ENCODE measurements at places on chromosomes 7 and 10.

GRCh38 chr10:15349112-15349511 lies 22.0 kb downstream of the FAM171A1 start:
- no peak for DNase-seq

- DNase-seq: no peak
Measured at GRCh38 chr7:141685285-141686023, 16.5 kb downstream of the DENND11 start.

GRCh38 chr7:144391823-144392255 lies 11.7 kb downstream of the NOBOX start:
- DNase-seq: no peak

DNA sequence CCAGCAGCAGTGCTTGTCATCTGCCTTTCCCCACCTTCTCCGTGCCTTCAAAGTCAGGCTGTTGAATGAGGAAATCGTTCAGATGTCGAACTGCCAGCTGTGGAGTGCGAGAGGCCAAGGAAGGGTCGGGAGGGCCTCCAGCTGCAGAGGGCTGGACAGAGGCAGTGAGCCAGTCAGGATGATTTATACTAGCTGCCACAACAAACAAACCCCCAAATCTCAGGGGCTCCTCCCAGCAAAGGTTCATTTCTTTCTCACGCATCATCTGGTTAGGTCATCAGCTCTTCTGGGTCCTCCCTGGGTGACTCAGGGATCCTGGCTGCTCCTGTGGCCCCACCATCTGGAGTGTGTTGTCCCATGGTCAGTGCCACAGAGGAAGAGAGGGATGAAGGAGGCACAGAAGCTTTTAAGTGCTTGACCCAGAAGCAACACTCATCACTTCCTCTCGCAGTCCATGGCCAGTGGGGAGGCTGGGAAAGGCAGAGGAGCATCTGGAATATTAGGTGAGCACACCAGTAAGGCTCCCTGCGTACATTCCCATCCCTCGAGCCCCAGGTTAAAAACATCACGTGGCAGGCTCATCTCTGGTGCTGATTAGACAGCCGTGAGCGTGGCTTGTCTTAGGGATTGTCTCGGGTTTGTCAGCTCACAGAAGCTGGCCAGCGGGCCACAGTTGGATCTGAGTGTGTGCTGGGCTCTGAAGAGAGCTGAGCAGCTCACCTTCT lies 140.7 kb downstream of the RGS10 start:
- DNase-seq: no peak

DNA sequence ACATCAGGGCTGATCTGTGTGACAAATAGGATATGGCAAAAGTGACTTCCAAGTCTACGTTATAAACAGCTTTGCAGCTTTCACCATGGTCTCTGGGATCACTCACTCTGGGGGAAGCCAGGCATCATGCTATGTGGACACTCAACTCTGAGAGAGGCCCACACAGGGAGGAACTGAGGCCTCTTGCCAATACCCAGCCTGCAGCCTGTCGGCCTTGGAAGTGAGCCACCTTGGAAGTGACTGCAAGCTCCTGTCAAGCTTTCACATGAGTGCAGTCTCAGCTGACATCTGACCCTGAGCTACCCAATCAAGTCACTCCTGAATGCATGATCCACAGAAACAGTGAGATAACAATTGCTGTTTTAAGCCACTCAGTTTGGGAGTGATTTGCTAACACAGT lies 56.5 kb downstream of the MMRN2 start:
- no peak for DNase-seq

DNA sequence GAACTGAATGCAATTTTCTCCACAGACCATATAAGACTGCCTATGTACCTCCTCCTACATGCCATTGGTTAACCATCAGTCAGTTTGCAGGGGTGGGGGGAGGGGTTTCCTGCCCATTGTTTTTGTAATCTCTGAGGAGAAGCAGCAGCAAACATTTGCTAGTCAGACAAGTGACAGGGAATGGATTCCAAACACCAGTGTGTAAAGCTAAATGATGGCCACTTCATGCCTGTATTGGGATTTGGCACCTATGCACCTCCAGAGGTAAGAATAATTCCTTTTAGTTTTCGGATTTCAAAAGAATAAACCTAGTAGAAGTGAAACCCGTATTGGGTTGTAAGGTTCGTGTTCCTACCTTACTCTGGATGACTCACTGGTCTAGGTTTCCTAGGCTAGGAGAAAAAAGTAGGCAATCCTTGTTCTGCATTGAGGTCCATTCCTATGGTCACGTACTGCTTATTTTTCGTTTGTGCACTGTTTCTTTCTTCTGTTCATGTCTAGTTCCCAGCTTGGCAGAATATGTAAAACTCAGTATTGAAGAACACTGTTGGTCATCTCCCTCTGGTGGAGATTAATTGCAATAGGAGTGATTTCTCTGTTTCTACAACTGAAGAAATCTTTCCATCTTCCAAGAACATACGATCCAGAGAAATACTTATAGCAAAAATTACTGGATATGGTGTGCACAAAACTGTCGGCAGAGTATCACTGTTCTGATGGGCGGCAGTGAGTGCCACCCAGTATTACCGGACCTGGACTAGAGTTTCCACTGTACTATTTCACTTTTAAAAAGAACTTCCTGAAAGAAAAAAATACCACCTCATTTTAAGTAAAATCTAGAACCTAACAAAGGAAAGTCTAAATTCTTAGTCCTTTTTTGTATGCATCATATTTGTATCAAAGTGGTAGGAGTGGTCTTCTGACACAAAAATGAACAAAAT lies at the start of gene AKR1C3:
TSS of gene AKR1C3 (plus strand) at position 150 of the 941 bp plus-strand sequence. CDS start at position 181, 31 bp downstream.
- DNase-seq: no peak

DNA sequence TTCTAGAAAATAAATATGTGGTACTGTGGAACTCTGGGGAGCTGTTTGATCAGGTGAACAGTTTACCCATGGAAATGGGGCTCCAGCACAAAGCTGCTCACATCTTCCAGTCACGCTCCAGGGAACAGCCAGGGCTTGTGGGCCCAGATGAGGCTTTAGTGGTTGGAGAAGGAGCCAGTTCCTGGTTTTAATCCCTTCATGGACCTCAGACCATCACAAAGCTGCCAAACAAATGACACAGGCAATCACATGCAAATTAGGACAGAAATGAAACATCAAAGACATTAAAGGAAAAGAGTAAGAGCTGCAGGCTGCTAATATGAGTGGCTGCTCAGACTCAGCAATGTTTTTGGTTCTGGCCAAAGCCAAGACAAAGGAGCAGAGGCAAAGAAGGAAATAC lies 2.2 kb upstream of the ATP6V0E2 start:
- DNase-seq: no peak

DNA sequence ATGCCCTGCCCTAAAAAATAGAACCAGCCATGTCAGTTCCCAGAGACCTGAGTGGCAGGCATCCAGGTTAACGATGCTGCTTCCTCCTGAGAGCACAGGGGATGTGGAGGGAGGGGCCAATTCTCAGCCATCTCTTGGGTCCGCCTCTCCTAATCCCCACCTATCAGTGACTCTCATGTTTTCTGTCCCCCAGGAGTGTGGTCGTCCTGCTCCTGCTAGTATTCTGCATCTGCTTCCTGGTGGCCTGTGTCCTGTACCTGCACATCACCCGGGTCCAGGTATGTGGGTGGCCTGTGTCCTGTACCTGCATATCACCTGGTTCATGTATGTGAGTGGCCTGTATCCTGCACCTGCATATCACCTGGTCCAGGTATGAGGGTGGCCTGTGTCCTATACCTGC lies 105.3 kb downstream of the ADCY1 start:
- no peak for DNase-seq

- no peak for DNase-seq
Measured at GRCh38 chr10:11869743-11870460, 46.7 kb downstream of the PROSER2 start.

DNA sequence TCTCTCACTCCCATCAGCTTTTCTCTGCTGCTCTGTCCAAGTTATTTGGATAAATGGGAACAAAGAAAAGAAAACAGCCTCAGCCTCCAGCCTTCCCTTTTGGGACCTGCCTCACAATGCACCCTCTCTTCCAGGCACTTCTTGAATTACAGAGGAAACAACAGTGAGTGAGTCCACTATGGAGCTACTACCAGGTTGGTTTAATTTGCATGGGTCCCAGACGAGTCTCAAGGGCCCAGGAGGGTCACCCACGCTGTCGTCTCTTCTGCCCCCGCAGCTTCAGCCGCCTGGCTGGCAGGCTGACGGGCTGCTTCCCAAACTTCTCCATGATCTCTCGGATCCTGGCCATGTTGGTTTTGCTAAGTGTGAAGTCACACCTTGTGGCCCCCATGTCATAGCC lies 80.4 kb downstream of the GPR26 start:
- no peak for DNase-seq

- no peak for DNase-seq
Measured at GRCh38 chr10:102714621-102715455, at the start of gene SFXN2. TSS of gene SFXN2 (plus strand) at chr10:102714636. CDS start at chr10:102726637, 12,001 bp downstream.

GRCh38 chr7:114972567-114972966 lies 50.7 kb downstream of the MDFIC start:
- DNase-seq: no peak

DNA sequence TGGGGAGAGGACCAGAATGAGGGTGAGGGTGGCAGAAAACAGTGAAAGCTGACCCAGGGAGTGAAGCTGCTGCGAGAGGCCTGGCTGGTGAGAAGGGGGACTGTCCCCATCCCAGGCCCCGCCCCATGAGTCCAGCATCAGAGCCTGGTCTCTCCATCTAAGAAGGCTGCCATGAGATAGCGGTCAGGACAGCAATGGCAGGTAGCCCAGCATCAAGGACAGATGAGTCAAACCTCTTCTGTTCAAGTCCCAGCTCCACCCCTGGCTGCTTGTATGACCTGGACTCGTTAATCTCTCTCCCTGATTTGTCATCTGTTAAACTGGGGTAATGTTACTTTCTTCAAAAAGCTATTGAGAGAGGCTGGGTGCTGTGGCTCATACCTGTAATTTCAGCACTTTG lies 22.2 kb downstream of the GPNMB start:
- no peak for DNase-seq

- DNase-seq: no peak
Measured at GRCh38 chr7:101362334-101363195, at the start of gene COL26A1. TSS of gene COL26A1 (plus strand) at chr7:101362875. CDS start at chr7:101363033, 158 bp downstream.

DNA sequence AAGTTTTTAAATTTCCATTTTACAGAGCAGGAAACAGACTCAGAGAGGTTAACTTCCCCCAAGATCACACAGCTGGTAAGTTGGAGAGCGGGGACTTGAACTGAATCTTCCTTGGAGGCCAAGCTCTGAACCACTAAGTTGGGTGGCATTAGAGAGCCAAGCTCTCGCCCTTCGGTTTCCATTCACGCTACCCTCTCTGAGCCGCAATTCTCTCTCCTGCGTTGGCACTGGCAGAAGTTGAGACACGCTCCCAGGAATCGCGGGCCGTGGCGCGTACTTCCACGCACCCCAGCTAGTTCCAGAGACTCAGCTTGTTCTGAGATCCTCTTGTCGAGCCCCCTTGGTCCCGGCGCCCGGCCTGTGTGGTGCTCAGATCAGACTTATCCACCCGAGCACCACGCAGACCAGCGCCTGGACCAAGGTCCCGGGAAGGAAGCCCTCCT lies 29.3 kb upstream of the VAX1 start:
- no peak for DNase-seq

- DNase-seq: no peak
Measured at GRCh38 chr7:47370461-47371042, 211.4 kb downstream of the TNS3 start.

GRCh38 chr10:26222563-26222962 lies 6.0 kb downstream of the GAD2 start:
- no peak for DNase-seq

All from stimulated activated CD8-positive, alpha-beta memory T cell treated with anti-CD3 and anti-CD28 coated beads, Interleukin-4, amount 100 ng/mL, for 1 hour (primary cell).